B cell (primary cell): ENCODE measurements at places on chromosomes 1 and 21. TPM values are rescaled to one million over a fixed set of nuclear protein-coding genes. Genes with fewer than 3 reads are reported as not detected.

- H3K27me3 ChIP-seq: no peaks in the 10 kb centered on the region
- DNase-seq: peak; percentile 85
- H3K4me3 ChIP-seq: peak overlapping the region; percentile 48
Measured at GRCh38 chr1:203325026-203325417, 19.7 kb downstream of the BTG2 start.

DNA sequence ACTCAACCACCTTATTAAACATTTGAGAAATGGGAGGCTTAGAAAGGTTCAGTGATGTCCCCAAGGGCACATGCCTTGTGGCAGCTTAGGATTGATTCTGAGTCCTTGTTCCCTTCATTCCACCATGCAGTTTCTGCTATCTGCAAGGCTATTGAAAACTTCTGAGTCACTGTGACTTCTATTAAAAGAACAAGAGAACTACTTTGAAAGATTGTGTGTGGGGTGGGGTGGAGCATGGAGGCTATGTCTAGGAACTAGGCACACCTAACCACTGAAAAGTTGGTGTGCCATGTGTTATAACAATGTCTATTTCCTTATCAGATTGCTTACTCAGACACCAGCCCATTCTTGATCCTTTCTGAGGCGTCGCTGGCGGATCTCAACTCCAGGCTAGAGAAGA is 10.8 kb downstream of the MTARC1 start:
- no peaks in the 10 kb centered on the region for H3K4me1 ChIP-seq
- H3K36me3 ChIP-seq: no peaks in the 10 kb centered on the region
- no peak for DNase-seq
- no peaks in the 10 kb centered on the region for H3K27me3 ChIP-seq
- H3K4me3 ChIP-seq: no peak overlapping the region

DNA sequence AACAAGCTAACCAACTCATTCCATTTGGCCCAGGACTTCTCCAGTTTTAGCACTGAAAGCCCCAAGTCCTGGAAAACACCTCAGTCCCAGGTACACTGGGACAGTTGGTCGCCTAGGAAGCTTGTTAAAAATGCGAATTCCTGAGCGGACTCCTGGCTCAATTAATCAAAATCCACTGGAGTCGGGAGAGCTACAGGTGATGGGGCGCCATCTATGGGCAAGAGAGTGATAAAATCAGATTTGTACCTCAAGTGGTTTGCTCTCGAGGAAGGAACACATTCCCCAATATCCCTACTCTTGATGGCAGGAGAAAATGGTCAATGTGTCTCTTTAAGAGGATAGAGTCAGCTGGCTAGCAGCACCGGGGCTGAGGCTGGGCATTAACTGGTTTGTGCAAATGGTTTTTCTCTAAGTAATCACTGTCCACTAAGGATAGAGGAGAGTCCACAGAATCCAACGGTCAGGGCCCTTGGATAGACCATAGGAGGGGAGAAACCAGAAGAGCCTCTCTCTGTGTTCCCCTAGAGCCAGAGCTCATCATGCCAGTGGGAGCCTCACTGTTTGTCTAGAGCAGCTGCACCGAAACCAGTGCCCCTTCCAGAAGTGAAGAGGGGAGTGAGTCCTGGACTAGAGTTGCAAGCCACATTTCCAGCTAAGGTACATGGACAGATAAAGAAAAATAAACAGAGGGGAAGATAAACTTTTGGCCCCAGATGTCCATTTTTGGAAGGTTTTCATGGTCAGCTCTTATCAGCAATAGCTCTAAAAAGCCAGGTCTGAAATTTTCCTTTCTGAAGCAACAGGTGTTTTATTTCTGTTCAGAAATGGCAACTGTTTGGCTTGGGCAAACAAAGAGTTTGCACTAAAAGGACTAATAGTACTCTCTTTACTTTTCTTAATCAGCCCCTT is 148.5 kb downstream of the TENT5C start:
- peaks cover 10% of the 10 kb centered on the region for H3K4me1 ChIP-seq
- peaks cover 6% of the 10 kb centered on the region for H3K27me3 ChIP-seq

Gene VSIG8
- 0.09 TPM in 1 of 2 replicates, not detected in the other for polyA plus RNA-seq

- no peak overlapping the region for H3K4me3 ChIP-seq
- H3K4me1 ChIP-seq: no peaks in the 10 kb centered on the region
- DNase-seq: no peak
- no peaks in the 10 kb centered on the region for H3K27me3 ChIP-seq
- no peaks in the 10 kb centered on the region for H3K36me3 ChIP-seq
Measured at GRCh38 chr1:54459140-54459539, 52.9 kb upstream of the SSBP3 start.

Gene GPR52
- polyA plus RNA-seq: 0.57 and 0.74 TPM in 2 replicates

GRCh38 chr1:222416001-222416791 is 131.7 kb downstream of the HHIPL2 start:
- H3K4me1 ChIP-seq: peaks cover 8% of the 10 kb centered on the region
- no peaks in the 10 kb centered on the region for H3K36me3 ChIP-seq
- H3K27me3 ChIP-seq: no peaks in the 10 kb centered on the region
- no peak overlapping the region for H3K27ac ChIP-seq

GRCh38 chr1:167104256-167104633 is 10.4 kb downstream of the STYXL2 start:
- H3K27ac ChIP-seq: no peak overlapping the region
- H3K36me3 ChIP-seq: no peaks in the 10 kb centered on the region
- H3K4me1 ChIP-seq: peaks cover 32% of the 10 kb centered on the region
- H3K4me3 ChIP-seq: no peak overlapping the region

Gene IFI44L
- 3.7 and 9.1 TPM in 2 replicates for polyA plus RNA-seq

Gene CNN3
- polyA plus RNA-seq: 2.3 and 10.6 TPM in 2 replicates

- H3K4me1 ChIP-seq: no peaks in the 10 kb centered on the region
- DNase-seq: no peak
Measured at GRCh38 chr1:39757501-39757900, 13.6 kb downstream of the OXCT2 start.

Gene STYXL2
- polyA plus RNA-seq: not detected in 2 replicates

Gene NUP210L
- 0.04 TPM in 1 of 2 replicates, not detected in the other for polyA plus RNA-seq

DNA sequence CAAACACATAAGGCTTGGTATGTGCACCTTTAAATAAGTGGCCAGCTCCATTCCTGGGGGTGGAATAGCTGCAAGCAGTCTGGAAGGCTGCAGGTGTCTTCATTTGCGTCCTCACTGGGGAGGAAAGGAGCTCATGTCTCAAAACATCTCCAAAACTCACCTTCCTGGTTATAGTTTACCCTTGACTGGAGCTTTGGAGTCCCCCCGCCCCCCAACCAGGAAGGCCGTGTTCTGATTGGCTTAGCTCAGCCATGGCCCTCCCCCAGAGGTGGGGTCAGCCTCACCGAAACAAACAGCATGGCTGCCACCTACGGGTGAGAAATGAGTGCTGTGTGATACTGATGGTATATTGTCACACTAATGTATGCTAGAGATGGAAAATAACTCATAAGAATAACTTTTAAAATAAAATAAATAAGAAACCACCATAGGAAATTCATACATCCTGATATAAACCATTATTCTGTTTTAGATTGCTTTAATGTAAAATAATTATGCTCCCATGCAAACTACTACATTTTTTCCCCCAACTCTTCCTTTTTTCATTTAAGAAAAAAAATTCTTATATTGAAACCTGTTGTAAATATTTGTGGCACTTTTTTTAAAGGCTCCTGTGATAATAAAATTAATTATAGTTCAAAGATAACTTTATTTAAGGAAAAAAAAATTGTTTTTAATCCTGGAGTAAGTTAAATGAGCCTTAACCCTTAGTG is 90.8 kb downstream of the ZP4 start:
- H3K4me1 ChIP-seq: no peaks in the 10 kb centered on the region
- H3K27ac ChIP-seq: no peak overlapping the region
- DNase-seq: no peak

DNA sequence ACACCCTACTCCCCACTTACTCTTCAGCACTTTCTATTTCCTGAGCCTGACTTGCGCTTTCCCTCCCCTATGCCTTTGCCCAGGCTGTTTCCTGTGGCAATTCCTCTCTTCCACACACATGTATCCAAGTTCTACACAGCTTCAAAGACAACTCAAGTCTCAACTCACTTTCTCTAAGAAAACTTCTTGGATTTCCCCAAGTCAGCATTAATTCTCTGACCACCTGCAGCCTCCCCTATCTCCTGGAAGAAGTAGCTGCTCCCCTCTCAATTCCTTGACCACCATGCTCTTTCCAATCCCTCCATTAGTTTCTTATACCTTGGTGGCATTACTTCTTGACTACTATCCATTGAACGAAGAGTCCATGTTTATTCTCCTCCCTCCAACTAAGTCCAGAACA is 42.8 kb downstream of the NMNAT2 start:
- no peaks in the 10 kb centered on the region for H3K4me1 ChIP-seq
- H3K27me3 ChIP-seq: peaks cover 3% of the 10 kb centered on the region
- DNase-seq: no peak

Gene SLC19A1
- polyA plus RNA-seq: 4.0 and 8.7 TPM in 2 replicates

GRCh38 chr1:228185641-228185965 is 20.0 kb downstream of the IBA57 start:
- no peak overlapping the region for H3K4me3 ChIP-seq
- no peaks in the 10 kb centered on the region for H3K4me1 ChIP-seq
- no peak overlapping the region for H3K27ac ChIP-seq
- no peaks in the 10 kb centered on the region for H3K36me3 ChIP-seq
- DNase-seq: no peak

Gene ELAPOR1
- polyA plus RNA-seq: 0.91 and 2.3 TPM in 2 replicates

DNA sequence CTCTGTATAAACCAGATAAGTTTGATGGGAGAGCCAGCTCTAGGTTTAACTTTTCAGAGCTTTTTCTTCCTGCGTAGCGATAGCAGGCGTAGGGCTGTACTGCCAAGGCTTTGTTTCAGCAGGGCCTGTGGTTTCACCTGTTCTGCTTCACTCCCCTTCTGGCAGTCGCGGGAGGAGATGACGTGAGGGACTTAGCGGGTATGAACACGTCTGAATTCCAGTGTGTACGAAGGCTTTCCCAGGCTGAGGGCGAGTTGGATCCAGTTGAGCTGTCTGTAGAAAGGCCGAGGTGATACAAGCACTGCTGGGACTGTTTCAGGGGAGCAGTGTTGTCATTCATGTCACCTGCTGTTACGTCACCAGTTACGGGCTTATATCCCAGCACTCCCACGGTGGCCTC is 21.2 kb downstream of the PEX14 start:
- no peaks in the 10 kb centered on the region for H3K27me3 ChIP-seq
- peak overlapping the region; percentile 87 for H3K27ac ChIP-seq
- DNase-seq: peak; percentile 28
- H3K4me1 ChIP-seq: peaks cover 18% of the 10 kb centered on the region
- no peak overlapping the region for H3K4me3 ChIP-seq

Gene INKA2
- polyA plus RNA-seq: 0.67 and 1.5 TPM in 2 replicates

GRCh38 chr21:36235058-36235582 is 78.5 kb downstream of the DOP1B start:
- no peak overlapping the region for H3K27ac ChIP-seq
- peaks cover 7% of the 10 kb centered on the region for H3K4me1 ChIP-seq
- H3K27me3 ChIP-seq: no peaks in the 10 kb centered on the region

GRCh38 chr1:222769971-222770620 is 33.1 kb downstream of the FAM177B start:
- DNase-seq: no peak
- H3K27ac ChIP-seq: peak overlapping the region; percentile 26

- no peaks in the 10 kb centered on the region for H3K27me3 ChIP-seq
- DNase-seq: no peak
- H3K36me3 ChIP-seq: peaks cover 25% of the 10 kb centered on the region
Measured at GRCh38 chr1:154329551-154330131, 4.3 kb downstream of the ATP8B2 start.

Gene VTCN1
- polyA plus RNA-seq: not detected in 2 replicates

Gene CNR2
- polyA plus RNA-seq: 45.5 and 63.4 TPM in 2 replicates

Gene ATP6V1G3
- not detected in 2 replicates for polyA plus RNA-seq

DNA sequence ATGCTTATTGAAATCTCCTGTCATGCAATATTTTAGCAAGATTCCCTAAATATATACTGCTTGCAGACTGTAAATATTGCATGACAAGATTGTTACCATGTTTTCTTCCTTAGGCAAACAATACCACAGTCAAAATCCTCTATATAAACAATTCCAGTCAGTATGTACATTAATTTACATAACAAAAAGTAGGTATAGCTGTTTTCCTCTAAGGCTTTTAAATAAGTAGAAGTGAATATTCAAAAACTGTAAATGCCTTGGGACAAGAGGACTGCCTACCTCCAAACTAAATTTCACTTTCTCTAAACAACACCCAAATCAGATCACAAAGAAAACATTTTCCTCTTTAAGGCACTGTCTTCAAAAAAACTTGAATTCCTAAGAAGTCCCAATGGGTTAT is 17.3 kb upstream of the FOXD3 start:
- H3K36me3 ChIP-seq: no peaks in the 10 kb centered on the region
- no peaks in the 10 kb centered on the region for H3K4me1 ChIP-seq
- H3K27ac ChIP-seq: no peak overlapping the region
- H3K4me3 ChIP-seq: no peak overlapping the region
- H3K27me3 ChIP-seq: peaks cover 16% of the 10 kb centered on the region

GRCh38 chr1:117007719-117008013 is 6.1 kb downstream of the CD101 start:
- no peak overlapping the region for H3K27ac ChIP-seq
- no peaks in the 10 kb centered on the region for H3K27me3 ChIP-seq
- H3K4me1 ChIP-seq: no peaks in the 10 kb centered on the region
- no peak overlapping the region for H3K4me3 ChIP-seq
- no peaks in the 10 kb centered on the region for H3K36me3 ChIP-seq

- no peak overlapping the region for H3K27ac ChIP-seq
- H3K36me3 ChIP-seq: no peaks in the 10 kb centered on the region
- peak; percentile 11 for DNase-seq
- H3K4me3 ChIP-seq: no peak overlapping the region
- no peaks in the 10 kb centered on the region for H3K4me1 ChIP-seq
Measured at GRCh38 chr1:116987256-116987555, 14.4 kb upstream of the CD101 start.

GRCh38 chr21:31557421-31558188 is 101.9 kb upstream of the SOD1 start:
- H3K4me1 ChIP-seq: peaks cover 20% of the 10 kb centered on the region
- no peaks in the 10 kb centered on the region for H3K27me3 ChIP-seq
- peak; percentile 43 for DNase-seq
- H3K4me3 ChIP-seq: peak overlapping the region; percentile 21
- H3K36me3 ChIP-seq: no peaks in the 10 kb centered on the region
- H3K27ac ChIP-seq: no peak overlapping the region

DNA sequence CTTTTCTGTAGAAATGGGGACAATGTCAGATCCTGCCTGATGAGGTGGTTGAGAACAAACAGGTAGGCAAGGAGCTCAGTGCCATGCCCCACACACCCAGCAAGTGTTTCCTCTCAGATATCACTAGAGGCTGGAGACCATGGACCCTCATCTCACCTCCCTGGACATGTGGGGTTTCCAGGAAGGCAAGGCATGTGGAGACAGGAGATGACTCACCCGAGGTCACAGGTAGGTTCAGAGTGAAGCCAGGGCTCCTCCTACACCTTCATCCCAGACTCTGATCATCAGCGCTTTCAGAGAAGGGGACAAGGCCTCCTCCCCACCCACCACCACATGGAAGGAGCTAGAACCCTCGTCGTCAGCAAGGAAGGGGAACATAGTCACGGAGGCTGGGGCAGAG is 69.2 kb downstream of the MATN1 start:
- no peak for DNase-seq
- no peaks in the 10 kb centered on the region for H3K27me3 ChIP-seq
- H3K4me3 ChIP-seq: no peak overlapping the region
- no peak overlapping the region for H3K27ac ChIP-seq
- H3K4me1 ChIP-seq: no peaks in the 10 kb centered on the region

Gene TMEM240
- polyA plus RNA-seq: 0.28 and 0.40 TPM in 2 replicates
